ENCODE measurements at places on chromosomes 4 and X.

- no peak for DNase-seq
Observed at GRCh38 chr4:187840814-187841213, 154.8 kb upstream of the ZFP42 start.

- no peak for DNase-seq
Observed at GRCh38 chr4:2268357-2269205, 6.7 kb upstream of the MXD4 start.

GRCh38 chrX:110743679-110744340 lies 51.8 kb downstream of the CHRDL1 start:
- DNase-seq = no peak

- no peak for DNase-seq
Observed at GRCh38 chr4:153905231-153905630, 116.3 kb upstream of the SFRP2 start.

DNA sequence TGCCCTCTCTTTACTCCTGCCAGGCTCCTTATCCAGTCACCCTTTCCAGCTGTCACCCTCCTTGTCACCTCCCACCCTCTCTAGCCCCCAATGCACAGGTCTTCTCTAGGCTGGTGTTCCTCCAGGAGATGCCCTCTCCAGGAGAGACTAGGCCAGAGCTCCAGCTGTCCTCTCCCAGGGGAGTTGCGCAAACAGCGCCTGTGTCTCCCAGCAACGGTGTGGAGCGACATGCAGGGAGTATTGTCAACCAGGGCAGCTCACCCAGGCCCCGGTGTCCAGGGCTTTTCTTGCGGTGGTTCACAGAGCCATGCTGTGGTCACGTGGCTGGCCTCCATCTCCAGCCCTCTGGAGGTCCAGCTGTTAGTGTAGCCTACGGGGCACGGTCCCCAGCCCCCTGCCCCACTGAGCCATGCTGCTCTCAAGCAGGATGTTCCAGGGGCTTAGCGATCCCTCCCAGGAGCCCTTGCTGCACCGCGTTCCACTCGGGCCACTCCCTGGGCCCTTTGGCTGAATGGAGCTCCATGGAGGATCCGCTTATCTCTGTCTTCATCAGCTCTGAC lies 34.8 kb downstream of the CCNQ start:
- DNase-seq = no peak

DNA sequence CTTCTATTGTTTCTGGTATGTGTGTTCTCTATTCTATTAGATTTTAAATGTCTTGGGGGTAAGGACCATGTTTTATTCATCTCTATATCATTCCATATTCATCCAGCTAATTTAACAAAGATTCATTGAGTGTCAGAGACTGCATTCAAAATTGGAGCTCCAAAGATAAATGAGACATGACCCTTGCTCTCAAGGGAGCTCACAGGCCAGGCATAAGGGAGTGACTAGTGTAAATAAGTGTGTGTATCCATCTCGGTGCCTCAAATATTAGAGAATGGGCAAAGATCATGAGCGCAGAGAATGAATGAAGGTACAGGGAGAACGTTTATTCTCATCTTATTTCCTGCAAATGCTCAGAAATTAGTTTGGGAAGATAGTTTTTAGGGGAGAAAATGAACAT lies 150.1 kb upstream of the CASK start:
- DNase-seq = no peak

DNA sequence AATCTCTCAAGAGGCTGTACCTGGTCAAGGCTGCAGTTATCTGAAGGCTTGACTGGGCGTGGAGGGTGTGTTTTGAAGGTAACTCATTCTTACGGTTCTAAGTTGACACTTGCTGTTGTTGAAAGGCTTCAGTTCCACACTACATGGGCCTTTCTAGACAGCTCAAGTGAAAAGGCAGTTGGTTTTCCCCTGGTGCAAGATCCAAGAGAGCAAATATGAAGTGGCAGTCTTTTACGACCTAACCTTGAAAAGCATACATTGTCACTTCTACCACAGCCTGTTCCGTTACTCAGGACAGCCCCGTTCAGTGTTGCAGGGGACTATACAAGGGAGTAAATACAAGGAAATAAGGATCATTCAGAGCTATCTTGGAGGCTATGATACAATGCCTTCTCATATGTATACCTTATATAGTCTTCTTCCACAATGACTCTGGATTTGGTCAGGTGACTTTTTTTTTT lies 46.2 kb downstream of the PDS5A start:
- no peak for DNase-seq

GRCh38 chrX:129462707-129463106 lies 60.6 kb downstream of the SMARCA1 start:
- DNase-seq = no peak

DNA sequence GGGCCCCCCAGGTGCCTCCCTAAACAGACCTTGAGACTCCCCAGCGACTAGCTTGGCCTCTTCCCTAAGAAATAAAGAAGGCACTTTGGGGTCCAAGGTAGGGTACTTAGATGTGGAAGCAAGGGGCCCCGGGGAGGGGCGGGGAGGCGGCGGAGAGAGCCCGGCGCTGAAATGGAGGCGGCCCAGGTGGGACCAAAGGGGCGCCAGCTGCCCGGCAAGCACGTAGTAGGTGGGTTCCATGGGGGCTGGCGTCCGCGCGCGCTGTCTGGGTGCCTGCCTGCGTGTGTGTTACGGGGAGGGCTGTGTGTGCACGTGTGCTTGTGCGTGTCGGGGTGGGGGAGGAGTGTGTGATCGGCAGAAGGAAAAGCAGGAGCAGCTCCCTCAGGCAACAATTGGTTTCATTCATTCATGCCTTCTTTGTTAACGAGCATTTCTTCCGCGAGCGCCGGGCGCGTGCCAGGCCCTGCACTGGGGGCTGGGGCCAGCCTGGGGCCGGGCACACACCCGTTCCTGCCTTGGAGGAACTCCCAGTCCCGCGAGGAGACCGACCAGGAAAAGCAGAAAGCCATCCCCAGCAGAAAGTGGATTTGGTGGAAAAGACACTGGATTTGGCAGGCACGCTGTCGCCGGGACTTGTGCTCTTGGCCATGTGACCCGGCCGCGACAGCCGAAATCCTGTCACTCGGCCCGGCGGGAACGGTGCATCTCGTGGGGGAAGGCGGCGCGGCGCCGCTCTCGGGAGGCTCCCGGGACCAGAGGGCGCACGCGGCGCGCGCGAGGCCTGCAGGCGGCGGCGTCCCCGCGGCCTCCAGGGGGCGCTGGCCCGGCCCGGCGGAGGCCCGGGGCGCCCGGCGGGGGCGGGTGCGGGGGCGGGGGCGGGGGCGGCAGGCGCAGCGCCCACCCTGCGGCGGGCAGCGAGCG lies 3.3 kb upstream of the DUSP9 start:
- no peak for DNase-seq

- no peak for DNase-seq
Observed at GRCh38 chr4:22877486-22878052, 184.8 kb downstream of the GBA3 start.

DNA sequence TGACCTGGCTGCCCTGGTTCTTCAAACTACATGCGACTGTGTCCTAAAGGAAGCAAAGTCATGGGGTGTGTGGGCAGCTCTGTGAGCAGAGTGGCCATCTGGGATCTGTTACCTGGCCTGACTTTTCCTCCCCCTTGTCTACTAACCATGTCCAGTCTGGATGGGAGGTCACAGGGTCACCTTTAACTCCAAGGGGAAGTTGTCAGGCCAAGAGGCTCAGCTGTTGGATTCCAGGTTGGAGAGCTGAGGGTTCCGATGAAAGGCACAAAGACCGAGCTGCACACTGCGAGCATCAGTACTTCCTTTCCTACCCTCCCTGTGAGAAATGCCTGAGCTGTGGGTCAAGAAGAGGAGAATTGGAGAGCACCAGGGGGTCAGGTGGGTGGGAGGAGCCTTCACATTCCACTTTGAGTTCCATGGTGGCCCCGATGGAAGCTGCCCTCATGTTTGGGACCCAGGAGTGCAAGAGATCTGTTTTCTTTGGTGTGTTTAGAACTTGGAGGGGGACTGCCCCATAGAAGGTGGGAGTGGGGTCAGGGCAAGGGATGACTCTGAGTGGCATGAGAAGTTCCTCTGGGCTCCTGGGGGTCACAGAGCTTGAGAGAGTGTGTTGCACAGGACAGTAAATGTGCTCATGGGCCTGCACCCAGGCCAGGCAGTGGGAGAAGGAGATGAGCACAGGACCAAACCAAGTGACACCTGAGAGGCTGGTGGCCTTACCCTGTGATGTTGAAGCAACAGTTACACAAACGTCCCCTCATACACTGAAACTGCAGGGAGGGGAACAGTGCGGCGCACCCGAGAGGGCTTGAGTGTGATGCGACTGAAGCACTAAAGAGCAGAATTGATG lies 36.2 kb downstream of the RGS12 start:
- DNase-seq = peak; percentile 75

GRCh38 chr4:147398556-147398955 lies 82.3 kb upstream of the EDNRA start:
- DNase-seq = no peak

- DNase-seq = no peak
Observed at GRCh38 chrX:100647739-100648138, 3.7 kb downstream of the SRPX2 start.

DNA sequence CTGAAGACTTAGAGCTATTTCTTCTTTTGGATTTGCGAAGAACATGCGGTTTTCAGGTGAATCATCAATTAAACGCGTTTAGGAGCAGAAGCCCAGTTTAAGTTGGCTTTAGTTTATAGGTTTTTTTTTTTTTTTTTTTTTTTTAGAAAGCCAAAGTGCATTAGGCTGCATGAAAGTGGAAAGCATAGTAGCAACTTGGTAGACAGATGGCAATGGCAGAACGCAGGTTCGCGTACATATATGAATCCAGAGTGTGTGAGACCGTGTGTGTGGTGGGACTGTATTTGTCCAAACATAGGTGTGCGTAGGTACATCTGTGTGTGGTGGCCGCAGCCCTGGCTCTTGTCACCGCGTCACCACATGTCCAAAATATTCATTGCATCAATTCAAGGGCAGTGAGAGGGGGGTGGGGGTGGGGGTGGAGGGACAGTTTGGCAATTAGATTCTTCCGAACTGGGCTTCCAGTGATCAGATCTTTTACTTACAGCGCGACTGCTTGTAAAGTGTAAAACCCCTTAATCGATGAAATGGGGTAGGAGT lies 901 bp downstream of the JADE1 start:
- no peak for DNase-seq

- DNase-seq = no peak
Observed at GRCh38 chr4:187085339-187085738, 361.7 kb upstream of the FAT1 start.

DNA sequence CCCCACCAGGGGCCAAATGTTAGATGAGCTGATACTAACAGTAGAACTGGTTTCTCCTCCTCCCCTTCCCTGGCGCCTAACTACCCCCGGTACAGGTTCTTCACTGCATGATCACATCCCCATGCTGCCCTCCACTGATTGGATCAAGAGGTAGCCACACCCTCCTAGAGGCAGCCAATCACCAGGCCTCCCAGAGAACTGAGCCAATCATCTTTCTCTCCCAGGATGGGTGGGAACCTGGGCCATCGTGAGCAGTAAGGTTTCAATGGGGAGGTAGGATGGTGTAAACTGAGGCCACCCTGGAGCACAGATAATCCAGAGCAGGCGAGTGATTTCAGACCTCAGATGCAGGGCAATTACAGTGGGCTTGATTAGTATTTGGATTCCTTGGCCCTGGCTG lies 64.2 kb downstream of the PPP2R2C start:
- no peak for DNase-seq

GRCh38 chr4:38757945-38758600 lies 24.7 kb downstream of the TLR10 start:
- DNase-seq = no peak

- DNase-seq = no peak
Observed at GRCh38 chr4:73650250-73650649, 30.0 kb upstream of the RASSF6 start.

- no peak for DNase-seq
Observed at GRCh38 chr4:185536411-185536709, 1.1 kb upstream of the PDLIM3 start.

DNA sequence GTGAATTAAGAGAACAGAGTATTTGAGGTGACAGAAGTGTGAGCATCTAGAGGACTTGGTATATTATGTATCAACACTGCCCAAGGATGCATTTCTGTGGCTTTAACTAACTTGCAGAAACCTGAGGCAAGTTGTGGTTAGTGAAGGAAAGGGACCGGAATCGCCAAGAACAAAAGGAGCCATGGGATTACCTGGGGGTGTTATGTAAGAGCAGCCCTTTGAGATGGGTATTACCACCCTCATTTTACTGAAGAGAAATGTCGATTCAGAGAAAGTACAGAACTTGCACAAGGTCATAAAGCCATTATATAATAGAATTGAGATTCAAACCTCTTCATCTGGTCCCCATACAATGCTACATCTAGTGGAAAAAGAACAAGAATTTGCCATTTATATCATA lies 14.3 kb downstream of the TENM3 start:
- DNase-seq = no peak

GRCh38 chr4:175125410-175126068 lies 207.4 kb downstream of the ADAM29 start:
- no peak for DNase-seq

- no peak for DNase-seq
Observed at GRCh38 chrX:9383655-9384054, 81.2 kb upstream of the TBL1X start.

GRCh38 chr4:41678951-41679350 lies 69.6 kb downstream of the PHOX2B start:
- no peak for DNase-seq

- DNase-seq = no peak
Observed at GRCh38 chr4:183610613-183611012, 48.4 kb downstream of the RWDD4 start.

GRCh38 chr4:1651609-1652008 lies 32.5 kb downstream of the FAM53A start:
- no peak for DNase-seq

DNA sequence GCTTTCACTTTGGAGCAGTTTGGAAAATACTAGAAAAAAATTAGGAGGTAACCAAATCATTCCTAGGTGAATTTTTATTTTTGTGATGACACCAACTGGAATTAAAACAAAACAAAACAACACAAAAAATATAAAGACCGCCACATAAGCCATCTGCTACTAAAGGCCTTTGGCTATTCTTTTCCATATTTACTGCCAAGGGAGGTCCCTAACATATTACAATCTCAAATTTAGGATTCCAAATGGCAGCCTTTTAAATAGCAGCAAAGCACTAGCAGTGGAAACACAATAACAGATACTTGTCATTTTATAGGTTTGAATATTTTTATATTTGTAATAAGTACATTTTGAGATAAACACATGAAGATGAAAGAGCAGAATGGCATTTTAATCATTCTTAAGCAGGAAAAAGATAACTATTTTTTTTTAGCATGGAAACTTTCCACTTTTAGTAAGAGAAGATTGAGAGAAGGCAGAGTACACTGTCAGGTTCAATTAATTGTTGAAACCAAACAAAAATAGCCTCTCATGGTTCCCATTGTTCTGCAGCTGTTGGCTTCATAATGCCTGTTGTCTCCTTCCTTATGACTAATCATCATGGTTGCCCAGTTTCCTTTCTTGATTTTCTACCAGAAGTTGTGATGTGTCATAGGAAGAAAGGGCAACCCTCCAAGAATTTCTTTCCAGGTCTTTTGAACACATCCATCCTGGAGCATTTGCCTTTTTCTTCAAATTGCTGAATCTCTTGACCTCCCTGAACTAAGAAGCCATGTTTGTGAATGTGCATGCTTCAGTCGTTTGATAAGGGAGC lies 219.0 kb upstream of the EMCN start:
- no peak for DNase-seq
